ENCODE measurements at places on chromosomes 5 and 9.

DNA sequence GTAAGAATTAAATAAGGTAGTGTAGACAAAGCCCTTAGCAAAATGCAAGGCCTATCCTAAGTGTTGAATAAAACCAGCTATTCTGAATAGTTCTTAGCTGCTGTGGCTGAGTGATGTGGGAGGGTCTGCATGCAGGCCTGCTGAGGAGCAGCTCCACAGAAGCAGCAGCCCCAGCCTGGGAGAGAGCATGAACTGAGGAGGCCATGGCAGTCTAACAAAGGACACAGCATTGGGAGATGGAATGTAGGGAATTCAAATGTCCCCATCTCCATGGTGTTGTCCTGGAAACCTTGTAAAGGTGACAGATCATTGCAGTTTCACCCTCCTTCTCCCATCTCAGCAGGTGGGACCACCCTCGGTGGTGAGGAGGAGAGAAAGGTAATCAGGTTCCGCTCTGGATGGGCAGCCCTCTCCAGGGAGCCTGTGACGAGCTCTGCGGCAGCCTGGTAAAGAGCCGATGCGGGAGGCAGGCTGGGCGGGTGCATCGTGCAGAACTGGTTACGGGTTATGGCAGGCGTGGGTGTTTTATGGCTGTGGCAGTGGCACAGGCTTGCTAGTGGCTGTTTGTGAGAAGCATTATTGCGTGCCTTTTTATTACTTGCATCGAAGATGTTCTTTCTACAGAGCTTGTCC lies 199.9 kb upstream of the GLRA1 start:
- no peak for DNase-seq

GRCh38 chr5:5584236-5584745 lies 161.8 kb downstream of the ICE1 start:
- no peak for DNase-seq

GRCh38 chr9:94250456-94250855 lies 8.6 kb upstream of the ZNF169 start:
- no peak for DNase-seq

DNA sequence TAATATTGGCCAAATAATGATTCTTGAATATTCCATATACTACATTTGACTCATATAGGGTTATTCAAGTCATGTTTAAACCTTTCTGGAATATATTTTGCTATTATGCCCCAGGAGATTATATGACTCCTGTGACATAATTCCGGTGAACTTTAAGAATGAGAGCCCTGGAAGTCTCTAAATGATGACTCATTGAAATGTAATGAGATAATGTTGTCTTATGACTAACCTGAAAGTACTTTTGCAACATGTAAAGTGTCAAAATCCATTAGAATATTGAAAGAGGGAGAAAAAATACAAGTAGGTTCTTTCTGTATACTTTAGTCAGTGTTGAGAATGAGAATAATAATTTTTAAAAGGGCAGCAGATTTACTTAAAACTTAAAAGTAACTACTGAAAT lies 830.4 kb downstream of the MAT2B start:
- DNase-seq: no peak

- no peak for DNase-seq
Observed at GRCh38 chr5:177442066-177442826, 4.4 kb upstream of the PRR7 start.

- no peak for DNase-seq
Observed at GRCh38 chr9:13575558-13575957, 296.1 kb upstream of the MPDZ start.

DNA sequence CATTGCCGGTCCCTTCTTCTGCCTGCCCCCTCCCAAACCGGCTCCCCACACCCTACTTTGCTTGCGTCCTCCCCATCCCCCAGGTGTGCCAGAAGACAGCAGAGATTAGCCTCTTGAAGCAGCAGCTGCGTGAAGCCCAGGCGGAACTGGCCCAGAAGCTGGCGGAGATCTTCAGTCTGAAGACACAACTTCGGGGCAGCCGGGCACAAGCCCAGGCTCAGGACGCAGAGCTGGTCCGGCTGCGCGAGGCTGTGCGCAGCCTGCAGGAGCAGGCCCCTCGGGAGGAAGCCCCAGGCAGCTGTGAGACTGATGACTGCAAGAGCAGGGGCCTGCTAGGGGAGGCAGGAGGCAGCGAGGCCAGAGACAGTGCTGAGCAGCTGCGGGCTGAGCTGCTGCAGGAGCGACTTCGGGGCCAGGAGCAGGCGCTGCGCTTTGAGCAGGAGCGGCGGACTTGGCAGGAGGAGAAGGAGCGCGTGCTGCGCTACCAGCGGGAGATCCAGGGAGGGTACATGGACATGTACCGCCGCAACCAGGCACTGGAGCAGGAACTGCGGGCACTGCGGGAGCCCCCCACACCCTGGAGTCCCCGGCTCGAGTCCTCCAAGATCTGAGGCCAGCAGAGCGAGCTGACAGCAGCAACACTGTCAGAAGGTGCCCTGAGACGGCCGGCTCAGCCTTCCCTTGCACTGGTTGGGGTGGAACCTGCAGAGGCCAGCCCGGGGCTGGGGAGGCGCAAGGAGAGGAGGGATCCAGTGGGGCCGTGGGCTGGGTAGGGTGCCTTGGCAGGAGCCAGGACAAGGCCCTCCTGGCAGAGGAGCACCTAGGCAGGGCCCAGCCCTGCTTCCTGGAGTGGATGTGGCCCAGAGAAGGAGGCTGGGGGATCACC lies 8.3 kb downstream of the N4BP3 start:
- peak; percentile 41 for DNase-seq

DNA sequence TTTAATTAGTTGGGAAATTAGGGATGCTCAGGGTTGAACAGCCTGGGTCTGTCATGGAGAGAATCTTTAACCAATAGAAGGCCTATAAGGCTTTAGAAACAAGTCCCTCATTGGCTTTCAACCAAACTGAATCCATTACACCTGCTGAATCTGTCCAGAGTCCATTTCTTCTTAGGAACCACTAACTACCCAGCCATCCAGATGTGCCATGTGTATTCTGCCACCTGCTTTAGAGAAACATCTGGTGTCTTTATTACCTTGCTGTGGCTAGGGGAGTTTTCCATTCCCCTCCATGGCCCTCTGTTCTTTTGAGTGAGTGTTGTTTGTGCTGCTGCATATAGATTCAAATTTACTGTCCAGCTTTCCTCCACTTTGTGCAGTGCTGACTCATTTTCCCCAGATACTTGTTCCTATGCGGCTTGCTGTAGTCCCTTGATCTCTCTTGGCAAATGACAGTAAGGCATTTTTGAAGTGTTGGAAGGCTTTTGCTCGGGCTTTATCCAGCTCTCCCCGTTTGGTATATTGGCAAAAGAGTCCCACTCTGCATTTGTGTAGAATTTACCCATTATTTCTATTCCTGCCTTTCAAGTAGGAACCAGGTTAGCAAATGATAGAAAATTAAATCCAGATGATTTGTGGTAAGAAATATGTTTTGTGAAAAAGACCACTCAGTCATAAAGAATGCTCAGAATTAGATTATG lies 54.6 kb downstream of the NLN start:
- no peak for DNase-seq

DNA sequence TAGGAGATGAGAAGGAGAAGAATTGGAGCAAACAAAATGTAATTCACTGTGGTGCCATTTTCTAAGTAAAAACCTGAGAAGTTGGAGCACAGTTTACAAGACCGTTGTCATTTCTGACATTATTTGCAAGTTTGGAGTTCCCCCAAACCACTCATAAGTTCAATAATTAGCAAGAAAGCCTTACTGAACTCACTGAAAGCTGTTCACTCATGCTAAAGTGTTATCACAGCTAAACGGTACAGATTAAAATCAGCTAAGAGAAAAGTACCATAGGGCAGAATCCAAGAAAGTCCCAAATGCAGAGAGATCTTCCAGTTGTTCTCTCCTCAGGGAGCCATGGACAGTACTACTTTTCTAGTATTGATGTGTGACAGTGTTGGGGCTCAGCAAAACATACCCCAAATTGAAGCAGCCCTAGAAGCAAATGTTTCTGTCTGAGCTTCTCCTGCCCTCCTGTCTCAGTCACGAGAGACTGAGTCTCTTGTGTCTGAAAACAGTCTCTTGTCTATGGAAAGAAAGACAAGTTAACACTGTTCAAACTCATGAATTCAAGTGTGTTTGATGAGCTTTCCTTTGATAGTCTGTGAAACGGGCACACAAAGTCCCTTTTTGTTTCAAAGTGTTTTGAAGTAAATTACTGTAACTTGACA lies 221.2 kb downstream of the GABRG2 start:
- no peak for DNase-seq

DNA sequence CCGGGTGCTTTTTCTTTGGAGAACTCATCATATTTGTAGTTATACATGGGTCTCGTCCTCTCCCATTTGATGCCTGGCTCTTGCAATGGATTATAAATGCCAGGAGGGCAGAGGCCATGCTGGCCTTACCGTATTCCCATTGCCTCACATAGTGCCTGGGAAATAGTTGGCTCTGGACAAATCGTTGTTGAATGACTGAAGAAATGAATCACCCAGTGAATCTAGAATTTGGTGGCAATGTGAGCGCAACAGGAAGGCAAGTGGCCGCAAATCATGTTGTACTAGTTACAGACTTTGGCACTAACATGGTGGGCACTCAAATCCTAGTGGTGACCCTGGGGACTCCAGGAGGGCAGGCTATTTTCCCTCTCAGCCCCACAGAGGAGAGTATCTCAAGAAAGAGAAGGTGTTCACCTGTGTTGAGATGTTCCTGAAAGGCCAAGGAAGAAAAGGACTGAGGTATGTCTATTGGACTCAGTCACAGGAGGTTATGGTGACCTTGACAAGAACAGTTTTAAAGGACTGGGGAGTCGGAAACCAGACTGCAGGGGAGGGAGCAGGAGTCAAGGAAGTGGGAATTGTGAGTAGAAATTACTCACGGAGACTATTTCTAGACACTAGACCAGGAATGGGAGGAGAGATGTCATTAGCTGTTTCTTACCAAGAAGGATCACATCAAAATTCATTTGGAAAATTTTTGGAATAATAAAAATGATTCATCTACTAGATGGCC lies 61.7 kb upstream of the COL15A1 start:
- DNase-seq: no peak
